ENCODE measurements at places on chromosomes 5 and 9.

DNA sequence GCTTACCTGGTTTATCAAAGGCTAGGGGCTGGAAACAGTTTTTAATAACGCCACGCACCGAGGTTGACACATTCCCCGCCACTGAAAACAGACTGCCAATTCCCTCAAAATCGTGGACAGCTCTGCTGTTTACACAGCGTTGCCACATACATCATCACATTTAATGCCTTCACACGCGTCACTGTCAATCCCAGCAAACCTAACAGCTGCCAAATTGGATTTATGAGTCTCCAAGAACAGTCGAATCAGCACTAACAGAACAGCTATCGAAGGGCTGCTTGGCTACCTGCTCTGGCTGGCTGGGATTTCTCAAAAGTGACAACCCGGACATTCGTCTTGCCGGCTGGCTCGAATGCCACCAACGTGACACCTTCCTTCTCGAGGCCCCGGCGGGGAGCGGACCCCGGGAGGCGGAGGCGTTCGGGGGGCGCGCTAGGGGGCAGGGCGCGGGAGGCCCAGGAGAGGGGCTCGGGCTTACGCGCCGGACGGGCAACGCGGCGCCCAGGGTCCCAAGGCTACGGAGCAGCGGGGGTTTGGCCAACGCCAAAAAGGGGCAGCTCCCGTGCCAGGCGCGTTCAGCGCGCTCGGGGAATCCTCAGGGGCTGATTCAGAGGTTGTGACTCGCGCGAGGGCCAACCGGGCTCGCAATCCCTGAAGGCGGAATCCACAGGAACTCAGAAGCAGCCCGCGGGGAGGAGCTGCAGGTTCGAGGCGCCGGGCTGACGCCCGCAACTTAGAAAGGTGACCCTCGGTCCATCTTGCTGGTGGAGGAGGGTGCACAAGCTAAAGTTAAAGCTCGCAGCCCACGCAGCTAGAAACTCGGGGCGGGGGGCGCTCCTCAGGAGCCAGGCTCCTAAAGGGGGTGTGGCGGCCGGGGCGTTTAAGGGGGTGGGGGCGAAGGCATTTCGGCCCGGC, 1.2 kb downstream of the CDC14B start:
- H3K27me3 ChIP-seq, result peaks cover 57% of the 10 kb centered on the region
- H3K4me3 ChIP-seq, result peak overlapping the region; percentile 54
- no peak overlapping the region for H3K27ac ChIP-seq
- no peak for DNase-seq
- peaks cover 5% of the 10 kb centered on the region for H3K4me1 ChIP-seq

DNA sequence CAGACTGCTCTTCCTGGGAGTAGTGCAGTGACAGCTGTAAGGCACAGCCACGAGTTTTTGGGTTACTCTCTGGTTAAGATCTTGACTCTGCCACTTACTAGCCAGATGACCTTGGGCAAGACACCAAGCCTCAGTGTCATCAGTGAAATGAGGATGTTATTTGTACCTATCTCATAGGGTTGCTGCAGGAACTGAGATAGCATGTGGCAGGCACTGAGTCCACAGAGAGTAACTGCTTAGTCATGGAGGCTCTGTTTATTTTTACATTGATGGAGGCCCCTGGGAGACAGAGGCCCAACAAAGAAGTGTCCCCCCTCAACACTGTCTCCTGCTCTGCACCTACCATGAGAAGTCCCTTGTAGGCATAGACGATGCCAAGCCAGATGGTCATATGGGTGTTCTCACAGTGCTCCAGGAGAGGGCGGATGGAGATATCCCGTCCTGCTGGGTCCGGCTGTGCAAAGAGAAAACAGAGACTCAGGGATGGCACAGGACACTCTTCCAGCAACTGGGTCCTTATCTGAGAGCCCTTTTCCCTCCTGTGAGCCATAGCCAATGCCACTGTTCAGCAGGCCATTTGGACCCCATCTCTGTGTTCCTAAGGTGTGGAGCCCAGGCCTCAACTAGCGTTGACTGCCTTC, 55.4 kb upstream of the TBC1D2 start:
- peaks cover 12% of the 10 kb centered on the region for H3K27me3 ChIP-seq
- H3K27ac ChIP-seq, result no peak overlapping the region
- H3K36me3 ChIP-seq, result no peaks in the 10 kb centered on the region
- no peak for DNase-seq

- H3K36me3 ChIP-seq, result no peaks in the 10 kb centered on the region
- H3K4me3 ChIP-seq, result no peak overlapping the region
- no peak overlapping the region for H3K27ac ChIP-seq
- H3K27me3 ChIP-seq, result peaks cover 55% of the 10 kb centered on the region
- peaks cover 10% of the 10 kb centered on the region for H3K4me1 ChIP-seq
Observed at GRCh38 chr5:76816110-76816831, 2.6 kb upstream of the F2RL1 start.

DNA sequence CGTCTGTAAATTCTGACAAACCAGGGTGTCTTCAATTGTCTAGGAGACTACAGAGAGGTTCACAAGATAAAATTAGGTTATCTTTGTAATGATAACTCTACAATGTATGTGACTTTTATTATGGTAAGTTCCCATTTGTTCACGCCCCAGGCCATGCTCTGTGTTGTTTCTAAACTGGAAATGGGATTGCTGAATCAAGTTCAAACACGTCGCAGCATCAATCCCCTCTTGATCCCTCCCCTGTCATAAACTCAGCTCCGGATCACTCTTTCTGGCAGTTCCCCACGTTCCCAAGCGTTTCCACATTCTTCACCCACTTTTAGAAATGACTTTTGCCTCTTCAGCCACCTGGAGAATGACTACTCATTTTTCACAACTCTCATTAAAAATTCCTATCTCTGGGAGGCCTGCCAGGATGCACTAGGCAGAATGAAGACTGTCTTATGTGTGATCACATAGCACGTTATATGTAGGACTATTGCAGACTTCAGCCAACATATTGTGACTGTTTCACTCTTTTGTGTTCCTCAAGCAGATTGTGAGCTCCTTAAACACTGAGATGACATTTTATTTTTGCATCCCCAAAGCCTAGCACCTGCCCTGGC, 1124.2 kb upstream of the WWC1 start:
- no peaks in the 10 kb centered on the region for H3K4me1 ChIP-seq
- no peaks in the 10 kb centered on the region for H3K27me3 ChIP-seq
- no peaks in the 10 kb centered on the region for H3K36me3 ChIP-seq
- H3K27ac ChIP-seq, result no peak overlapping the region
- DNase-seq, result no peak

- peak overlapping the region; percentile 96 for H3K27ac ChIP-seq
- DNase-seq, result no peak
- no peaks in the 10 kb centered on the region for H3K36me3 ChIP-seq
Observed at GRCh38 chr9:26956860-26957233, 635 bp downstream of the IFT74 start.

DNA sequence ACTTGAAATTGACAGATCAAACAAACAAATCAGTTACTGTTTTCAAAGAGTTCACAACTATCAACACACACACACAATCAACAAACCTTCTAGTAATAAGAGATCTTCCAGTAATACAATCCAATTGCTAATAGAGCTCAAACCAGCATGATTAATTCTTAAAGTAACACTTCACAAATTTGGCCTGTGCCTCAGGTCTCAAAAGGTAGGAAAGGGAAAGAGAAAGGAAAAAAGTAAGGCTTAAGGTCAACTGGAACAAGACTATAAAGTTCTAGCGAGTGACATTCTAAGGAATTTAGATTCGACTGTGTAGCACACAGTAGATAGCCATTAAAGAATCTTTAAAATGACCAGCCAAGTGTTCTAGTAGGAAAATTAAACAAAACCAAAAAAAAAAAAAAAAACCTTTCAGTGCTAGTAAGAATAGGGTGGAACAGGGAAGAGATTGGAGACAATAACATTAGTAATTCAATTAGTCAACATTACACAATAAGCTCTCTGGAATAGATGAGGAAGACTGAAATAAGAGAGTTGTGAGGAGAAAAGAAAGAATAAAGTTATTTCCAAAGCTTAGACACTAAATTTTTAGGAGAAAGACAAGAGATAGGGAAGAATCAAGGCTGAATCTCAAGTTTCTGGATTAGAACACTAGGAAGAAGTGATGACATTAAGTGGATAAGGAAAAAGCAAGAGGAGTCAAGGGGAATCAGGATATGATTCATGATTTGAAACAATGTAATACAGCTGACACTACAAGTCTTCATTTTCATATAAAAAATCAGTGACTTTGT, 86.1 kb downstream of the FBXL17 start:
- no peak for DNase-seq
- no peak overlapping the region for H3K27ac ChIP-seq
- H3K36me3 ChIP-seq, result no peaks in the 10 kb centered on the region
- no peak overlapping the region for H3K4me3 ChIP-seq

DNA sequence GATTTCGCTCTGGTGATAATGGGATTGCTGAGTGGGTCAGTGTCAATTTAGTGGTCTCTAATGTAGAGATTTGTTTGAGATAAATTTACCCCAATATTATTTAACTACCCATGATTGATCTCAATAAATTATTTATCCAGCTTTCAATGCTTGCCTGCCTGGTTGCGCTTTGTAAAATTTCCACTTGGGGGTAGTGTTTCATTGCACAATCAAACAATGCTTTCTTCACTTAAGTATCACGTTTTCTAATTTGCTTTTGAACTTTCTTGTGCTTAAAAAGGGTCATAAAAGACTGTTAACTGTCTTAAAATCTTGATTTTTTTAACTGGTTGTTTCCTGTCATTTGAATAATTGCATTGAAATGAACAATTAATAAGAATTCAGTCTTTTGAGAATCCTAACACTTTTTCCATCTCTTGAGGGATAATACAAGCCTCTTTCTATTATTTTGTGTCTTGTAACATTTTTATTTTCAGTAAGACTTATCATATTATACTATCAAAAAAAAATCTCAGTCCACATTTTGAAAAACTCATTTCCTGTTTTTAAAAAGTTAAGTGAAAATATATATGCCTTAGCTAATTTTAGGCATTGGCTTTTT, 18.7 kb downstream of the HSD17B4 start:
- peaks cover 33% of the 10 kb centered on the region for H3K36me3 ChIP-seq
- H3K27me3 ChIP-seq, result no peaks in the 10 kb centered on the region
- H3K4me1 ChIP-seq, result peaks cover 6% of the 10 kb centered on the region
- DNase-seq, result no peak

GRCh38 chr9:114919611-114920010, 10.8 kb downstream of the TNFSF8 start:
- peak overlapping the region; percentile 23 for H3K4me3 ChIP-seq
- peak overlapping the region; percentile 15 for H3K27ac ChIP-seq
- peaks cover 73% of the 10 kb centered on the region for H3K36me3 ChIP-seq
- H3K4me1 ChIP-seq, result peaks cover 57% of the 10 kb centered on the region

GRCh38 chr9:137956688-137957385, 79.3 kb downstream of the CACNA1B start:
- H3K27ac ChIP-seq, result no peak overlapping the region
- H3K4me3 ChIP-seq, result no peak overlapping the region
- H3K27me3 ChIP-seq, result no peaks in the 10 kb centered on the region
- no peak for DNase-seq
- no peaks in the 10 kb centered on the region for H3K4me1 ChIP-seq

DNA sequence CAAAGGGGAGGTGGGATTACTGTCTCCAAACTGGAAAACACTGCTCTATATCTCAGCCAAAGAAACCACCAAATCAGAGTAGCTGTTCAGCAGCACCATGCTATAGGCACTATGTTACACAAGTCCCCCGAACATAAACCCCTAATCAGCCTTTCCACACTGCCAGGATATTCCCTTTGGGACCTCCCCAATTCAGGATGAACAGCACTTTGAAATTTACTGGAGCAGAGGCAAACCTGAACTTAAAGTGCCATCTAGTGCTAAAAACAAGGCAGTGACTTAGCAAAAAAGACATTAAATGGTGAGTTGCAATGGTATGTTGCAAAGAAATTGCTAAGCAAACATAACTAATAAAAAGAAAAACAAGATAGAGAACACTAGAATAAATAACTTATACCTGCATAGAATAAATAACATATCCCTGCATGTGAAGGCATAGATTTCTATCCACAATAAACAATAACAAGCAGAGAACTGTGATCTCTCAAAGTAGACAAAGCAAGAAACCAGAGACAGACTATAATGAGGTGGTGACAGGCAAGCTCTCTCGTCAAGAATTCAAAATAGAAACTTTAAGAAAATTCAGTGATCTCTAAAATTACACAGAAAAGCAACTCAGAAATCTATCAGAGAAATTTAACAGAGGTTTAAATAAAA, 584.4 kb upstream of the ACO1 start:
- H3K4me1 ChIP-seq, result no peaks in the 10 kb centered on the region
- H3K4me3 ChIP-seq, result no peak overlapping the region
- H3K27ac ChIP-seq, result no peak overlapping the region
- H3K36me3 ChIP-seq, result no peaks in the 10 kb centered on the region
- DNase-seq, result no peak

DNA sequence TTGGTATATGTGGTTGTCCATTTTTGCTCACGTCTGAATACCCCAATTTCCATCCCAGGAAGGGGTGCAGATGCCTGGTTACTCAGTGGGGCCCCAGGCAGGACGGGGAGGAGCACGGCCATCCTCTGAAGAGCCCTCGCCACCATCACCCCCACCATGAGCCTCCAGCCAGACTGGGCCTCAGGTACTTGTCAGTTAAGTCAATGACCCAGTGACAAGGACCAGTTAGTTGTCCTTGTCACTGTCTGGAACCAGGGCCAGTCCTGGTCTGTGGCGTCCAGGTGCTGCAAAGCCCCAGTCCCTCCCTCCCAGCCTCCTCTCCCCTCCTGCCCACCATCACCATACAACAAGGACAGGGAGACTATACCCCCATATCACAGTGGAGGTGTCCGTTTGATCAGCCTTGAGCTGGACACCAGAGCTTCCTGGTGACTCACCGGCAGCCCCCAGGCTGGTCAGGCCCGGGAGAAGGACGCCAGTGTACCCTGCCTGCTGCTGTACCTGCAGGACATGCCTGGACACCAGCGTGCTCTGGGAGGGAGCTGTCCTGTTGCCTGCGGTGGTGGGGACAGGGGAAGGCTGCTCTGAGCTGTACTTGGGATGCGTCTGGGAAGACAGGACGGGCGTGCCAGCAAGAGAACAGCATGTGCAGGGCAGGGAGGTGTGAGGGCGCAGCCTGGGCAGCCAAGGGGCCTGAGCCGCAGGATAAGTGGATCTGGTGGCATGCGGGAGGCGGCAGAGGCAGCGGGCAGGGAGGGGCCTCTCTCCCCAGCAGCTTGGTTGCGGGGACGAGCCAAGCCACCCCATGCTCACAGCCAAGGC, 32.6 kb upstream of the TTLL11 start:
- H3K27me3 ChIP-seq, result peaks cover 39% of the 10 kb centered on the region
- peak overlapping the region; percentile 64 for H3K4me3 ChIP-seq
- peaks cover 8% of the 10 kb centered on the region for H3K4me1 ChIP-seq
- H3K36me3 ChIP-seq, result no peaks in the 10 kb centered on the region

- H3K4me3 ChIP-seq, result no peak within 1 kb of the TSS
- H3K27me3 ChIP-seq, result peaks cover 65% of the 10 kb centered on the region
- H3K36me3 ChIP-seq, result no peaks in the 10 kb centered on the region
- peaks cover 2% of the 10 kb centered on the region for H3K4me1 ChIP-seq
Observed at GRCh38 chr5:127290019-127290945, at the start of gene MEGF10. TSS of gene MEGF10 (plus strand) at chr5:127290796. CDS start at chr5:127331309, 40,513 bp downstream.

GRCh38 chr5:141512390-141512910, 23.6 kb downstream of the PCDHGC5 start:
- no peaks in the 10 kb centered on the region for H3K27me3 ChIP-seq
- peak; percentile 77 for DNase-seq
- peaks cover 29% of the 10 kb centered on the region for H3K36me3 ChIP-seq
- peaks cover 26% of the 10 kb centered on the region for H3K4me1 ChIP-seq
